ENCODE measurements at places on chromosomes 11 and 22.

- no peak for DNase-seq
Observed at GRCh38 chr22:27752771-27753170, 48.8 kb downstream of the MN1 start.

GRCh38 chr11:25961539-25961938 is 370.4 kb upstream of the ANO3 start:
- no peak for DNase-seq

DNA sequence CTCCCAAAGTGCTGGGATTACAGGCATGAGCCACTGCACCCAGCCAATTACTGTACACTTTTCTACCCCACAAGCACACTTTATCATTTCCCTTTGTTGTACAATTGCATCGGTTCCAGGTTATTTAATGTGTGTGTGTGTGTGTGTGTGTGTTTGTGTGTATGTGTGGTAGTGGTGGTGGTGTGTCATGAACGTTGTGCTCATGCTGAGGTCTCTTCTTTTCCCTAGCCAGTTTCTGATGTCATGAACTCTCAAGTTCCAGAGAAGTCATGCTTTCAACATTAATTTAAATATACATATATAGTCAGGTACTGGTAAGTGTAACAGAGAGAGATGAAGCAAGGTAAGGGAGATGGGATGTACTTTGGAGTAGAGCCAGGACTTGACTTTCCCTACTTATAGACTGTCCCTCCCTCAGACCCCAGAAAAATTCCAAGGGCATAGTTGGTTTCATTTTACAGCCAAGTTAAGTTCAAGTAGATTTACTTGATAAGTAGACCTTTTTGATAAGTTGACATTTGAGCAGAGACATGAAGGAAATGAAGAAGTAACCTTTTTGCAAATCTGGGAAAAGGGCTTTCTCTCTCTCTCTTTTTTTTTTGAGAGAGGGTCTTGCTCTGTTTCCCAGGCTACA is 42.7 kb downstream of the WEE1 start:
- DNase-seq: peak; percentile 59

GRCh38 chr22:19759427-19760057 is 1.0 kb upstream of the TBX1 start:
- DNase-seq: no peak

DNA sequence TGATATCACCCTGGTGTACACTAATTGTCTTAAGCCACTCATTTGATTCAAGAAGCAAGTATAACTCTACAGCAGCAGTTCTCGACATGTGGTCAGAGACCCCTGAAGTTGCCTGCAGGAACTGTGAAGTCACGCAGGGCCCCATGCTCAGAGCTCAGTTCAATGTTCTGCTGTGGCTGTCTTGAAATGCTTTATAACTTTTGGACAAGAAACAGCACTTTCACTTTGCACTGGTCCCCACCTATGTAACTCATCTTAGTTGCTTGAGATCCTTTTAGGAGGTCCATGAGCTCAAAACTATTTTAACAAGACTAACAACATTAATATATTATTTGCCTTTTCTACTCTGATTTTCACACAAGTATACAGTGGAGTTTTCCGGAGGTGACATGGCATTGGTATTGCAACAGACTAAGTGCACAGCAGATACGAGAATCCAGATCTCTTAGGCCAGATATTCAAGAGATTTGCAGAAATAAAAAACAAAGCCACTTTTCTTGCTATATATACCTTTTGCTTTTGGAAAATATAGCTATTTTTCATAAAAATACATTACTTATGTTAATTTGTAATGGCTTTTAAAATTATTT is 64.8 kb downstream of the PRR5L start:
- DNase-seq: no peak

GRCh38 chr11:93905384-93905783 is 55.0 kb upstream of the VSTM5 start:
- peak; percentile 68 for DNase-seq

DNA sequence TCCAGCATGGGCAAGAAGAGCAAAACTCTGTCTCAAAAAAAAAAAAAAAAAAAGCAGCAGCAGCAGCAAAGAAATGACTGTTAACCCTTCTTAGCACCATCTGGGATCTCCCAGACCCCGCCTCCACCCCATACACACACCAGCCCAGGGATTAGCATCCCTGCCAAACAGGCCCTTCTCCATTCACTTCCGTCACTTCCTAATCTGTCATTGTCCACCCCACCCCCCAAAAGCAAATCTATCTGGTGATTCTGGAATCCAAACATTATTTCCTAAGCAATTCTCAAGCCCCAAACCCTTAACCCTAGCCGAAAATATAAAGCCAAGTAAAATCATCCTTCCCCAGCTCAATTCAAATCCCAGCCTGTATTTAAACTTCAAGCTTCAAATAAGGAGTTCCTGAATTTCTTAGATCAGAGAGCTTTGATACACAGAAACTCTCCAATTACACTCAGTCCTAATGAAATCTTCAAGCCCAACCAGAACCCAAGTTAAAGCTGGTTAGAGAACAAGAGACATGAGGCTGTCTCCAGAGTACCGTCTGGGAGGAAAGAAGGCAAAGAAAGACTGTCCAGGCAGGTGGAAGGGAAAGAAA is 6.0 kb upstream of the AHNAK start:
- DNase-seq: peak; percentile 60

- no peak for DNase-seq
Observed at GRCh38 chr11:79362206-79362757, 78.5 kb downstream of the TENM4 start.

DNA sequence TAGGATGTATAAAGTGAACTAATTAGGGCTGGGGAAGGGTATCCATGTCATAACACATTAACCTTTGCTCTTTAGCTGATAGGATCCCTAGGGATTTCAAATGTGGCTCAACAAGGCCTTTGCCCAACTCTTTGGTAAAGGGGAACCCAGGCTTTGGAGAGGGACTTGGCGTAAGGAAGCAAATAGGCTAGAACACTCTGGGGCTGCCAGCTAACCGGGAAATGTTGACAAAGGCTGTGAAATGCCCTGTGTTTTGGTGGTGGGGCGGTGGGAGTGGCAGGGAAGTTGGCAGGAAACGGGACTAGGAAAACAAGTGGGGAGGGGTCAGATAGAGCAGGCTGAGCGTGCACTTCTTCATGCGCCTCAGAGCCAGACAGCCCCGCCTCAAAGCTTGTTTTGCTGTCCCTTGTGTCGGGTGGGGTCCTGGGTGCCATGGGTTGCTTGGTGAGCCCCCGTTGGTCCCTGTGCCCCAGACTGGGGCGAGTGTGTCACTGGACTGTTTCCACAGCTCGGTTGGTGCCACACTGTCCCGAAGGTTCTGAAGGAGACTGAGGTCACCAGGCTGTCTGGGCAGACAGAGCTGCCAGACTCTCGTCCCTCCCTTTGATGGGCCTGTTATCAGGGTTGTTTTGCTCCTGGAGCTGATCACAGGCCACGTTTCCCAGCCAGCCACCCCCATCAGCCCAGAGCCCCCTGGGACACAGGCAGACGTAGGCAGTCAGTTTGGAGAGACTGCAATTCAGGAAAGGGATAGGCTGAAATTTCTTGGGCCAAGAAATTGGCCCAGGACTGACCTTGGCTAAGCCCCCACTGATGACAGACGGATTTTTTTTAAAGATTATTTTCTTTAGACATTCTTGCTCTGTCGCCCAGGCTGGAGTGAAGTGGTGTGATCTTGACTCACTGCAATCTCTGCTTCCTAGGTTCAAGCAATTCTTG is 19.6 kb downstream of the KCTD21 start:
- peak; percentile 88 for DNase-seq

DNA sequence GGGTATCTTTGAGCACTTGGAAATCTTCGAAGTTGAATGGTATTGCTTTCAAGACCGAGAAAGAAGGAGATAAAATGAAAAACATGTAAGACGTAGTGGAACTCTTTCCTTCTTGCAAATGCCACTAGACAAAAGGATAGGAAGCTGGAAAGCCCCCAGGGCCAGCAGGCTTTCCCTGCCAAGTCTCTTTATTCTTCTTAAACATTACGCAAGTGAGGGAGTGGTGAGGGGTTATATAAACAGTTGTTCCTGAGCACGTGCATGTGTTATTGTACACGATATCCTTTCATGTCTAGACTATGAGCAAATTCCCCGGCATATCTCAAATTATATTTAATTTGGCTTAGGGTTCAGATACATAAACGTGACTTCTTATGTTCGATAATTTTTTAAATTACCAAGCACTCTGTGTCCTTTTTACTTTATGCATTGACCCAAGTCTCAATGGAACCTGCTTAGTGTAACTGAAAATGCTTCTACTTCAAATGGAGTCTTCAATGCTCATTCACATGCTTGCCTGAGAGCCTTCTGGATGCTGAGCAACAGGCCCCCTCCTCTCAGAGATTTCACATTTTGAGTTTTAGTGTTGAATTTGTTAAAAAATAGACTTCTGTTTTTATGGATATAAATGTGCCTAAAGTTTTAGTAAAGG is 59.0 kb downstream of the PPP2R1B start:
- peak; percentile 95 for DNase-seq

GRCh38 chr22:37750596-37751162 is 53.8 kb downstream of the TRIOBP start:
- no peak for DNase-seq

- peak; percentile 51 for DNase-seq
Observed at GRCh38 chr11:23123753-23124152, 263.5 kb upstream of the CCDC179 start.

DNA sequence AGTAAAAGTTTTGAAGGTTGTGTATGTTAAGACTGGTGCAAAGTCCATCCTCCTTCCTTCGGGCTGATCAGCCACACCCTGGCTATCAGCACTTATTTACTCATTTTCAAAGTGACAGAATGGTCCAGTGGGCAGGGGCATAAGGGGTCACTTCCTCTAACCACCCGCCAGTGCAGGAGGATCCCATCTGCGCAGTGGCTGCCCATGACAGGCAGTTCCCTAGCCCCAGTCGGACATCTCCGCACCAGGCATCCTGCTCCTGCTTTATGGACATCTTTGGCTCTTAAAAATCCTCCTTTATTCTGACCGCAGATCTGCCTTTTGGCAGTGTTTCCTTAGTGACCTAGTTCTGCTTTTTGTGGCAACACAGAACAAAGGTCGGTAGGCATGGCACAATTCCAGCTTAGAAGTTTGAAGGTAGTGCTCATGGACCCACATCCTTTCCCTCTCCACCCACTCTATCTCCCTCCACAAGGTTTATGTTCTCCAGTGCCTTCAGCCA is 55.9 kb downstream of the BMAL1 start:
- no peak for DNase-seq

DNA sequence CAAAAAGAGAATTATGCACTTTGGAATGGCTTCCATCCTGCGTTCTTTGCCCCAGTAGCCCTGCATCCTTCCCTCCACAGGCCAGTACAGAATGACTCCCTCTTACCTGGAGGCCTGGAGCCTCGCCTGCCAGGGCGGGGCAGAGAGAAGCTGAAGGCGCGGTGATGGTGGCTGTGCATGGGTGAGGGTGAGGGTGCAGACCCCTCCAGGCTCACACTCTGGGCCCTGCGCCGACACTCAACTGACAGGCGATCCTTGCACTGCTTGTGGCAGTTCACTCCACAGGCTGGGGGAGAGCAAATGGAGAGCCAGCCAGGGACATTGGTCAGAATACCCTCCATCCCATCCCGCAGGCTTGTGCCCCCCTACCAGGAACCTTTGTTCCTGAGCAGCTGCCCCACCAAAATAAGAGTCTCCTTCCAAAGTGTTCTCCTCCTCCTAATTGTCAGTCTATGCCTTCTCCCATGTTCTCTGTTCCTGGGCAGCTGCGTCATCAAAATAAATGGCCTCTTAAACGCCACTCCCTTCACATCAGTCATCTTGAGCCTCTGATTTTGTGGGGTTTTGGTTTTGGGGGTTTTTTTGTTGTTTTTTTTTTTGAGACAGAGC is 5.9 kb upstream of the NRXN2 start:
- no peak for DNase-seq

DNA sequence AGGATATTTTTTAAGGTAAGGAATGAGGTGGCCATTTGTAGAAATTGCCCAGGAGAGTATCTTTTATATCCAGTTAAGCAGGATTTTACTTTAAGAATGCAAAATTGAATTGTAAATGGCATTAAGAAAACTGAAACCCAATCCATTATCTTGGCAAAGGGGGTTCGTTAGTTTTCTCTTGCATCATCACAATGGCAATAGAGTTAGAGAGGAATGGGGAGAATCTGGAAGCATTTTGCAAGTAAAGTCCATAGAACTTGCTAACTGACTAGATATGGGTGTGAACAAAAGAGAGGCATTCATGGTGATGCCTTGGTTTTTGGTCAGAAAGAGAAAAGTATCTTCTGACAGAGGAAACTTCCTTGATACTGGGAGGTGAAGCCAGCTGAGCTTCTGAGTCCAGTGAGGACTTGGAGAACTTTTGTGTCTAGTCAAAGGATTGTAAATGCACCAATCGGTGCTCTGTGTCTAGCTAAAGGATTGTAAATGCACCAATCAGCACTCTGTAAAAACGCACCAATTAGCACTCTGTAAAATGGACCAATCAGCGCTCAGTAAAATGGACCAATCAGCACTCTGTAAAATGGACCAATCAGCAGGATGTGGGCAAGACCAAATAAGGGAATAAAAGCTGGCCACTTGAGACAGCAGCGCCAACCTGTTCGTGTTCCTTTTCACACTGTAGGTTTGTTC is 3.6 kb upstream of the CCDC117 start:
- DNase-seq: no peak

DNA sequence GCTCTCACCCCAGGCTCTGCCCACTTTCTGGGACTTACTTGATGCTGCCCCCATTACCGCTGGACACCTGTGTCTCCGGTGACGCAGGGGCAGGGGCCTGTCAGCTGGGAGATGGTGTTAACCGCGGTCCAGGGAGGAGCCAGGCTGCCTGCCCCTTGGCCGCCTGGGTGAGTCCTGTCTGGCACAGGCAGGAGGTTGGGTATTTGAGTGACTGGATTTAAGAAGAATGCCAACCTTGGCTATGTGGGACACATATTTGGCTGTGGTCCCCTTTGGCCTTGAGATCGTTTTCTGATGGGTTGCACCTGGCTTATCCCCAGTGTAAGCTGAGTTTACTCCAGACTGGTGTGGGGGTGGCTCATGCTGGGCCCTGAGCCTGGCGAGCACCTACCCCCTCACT is 2.5 kb downstream of the MUC6 start:
- DNase-seq: no peak

- DNase-seq: peak; percentile 19
Observed at GRCh38 chr11:27973851-27974536, 134.0 kb downstream of the KIF18A start.

DNA sequence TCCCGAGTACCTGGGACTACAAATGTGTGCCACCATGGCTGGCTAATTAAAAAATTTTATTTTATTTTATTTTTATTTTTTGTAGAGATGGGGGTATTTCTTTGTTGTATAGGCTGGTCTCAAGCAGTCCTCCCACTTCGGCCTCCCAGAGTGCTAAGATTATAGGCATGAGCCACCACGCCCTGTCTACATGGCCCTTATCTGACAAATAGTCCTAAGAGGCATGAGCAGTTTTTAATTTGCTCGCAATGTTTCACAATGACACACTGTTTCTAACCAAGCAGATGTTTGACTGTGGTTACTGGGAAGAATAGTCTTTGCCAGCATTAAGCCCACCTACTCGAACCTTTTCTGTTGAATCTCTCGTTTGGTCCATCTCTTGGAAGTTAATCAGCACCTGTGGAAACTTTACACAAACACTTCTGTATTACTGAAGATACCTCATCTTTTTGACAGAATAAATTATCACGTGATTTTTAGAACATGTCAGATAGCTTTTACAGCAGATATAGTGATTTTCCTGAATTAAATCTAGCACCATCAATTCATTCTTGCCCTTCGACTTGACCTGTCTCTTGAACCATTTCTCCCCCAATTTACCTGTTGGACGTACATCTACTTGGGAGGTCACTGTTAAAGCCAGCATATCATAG is 71.4 kb downstream of the MTMR3 start:
- no peak for DNase-seq
